ENCODE measurements at places on chromosomes 1 and 21. TPM values are rescaled to one million over a fixed set of nuclear protein-coding genes. Genes with fewer than 3 reads are reported as not detected.

The SLC5A3 gene
- 25.1 TPM for total RNA-seq

The KIAA0040 gene
- total RNA-seq, result 18.0 TPM

The C1QA gene
- not detected for total RNA-seq

The LCE1A gene
- not detected for total RNA-seq

The CADM3 gene
- total RNA-seq, result not detected

The AMY1C gene
- total RNA-seq, result not detected

The CRYBG2 gene
- total RNA-seq, result 2.5 TPM

The LINGO4 gene
- total RNA-seq, result not detected

The OR10J1 gene
- not detected for total RNA-seq

The ZYG11A gene
- 0.58 TPM for total RNA-seq

The ITGB3BP gene
- total RNA-seq, result 20.7 TPM

All from natural killer cell (primary cell).